Stimulated activated CD8-positive, alpha-beta memory T cell treated with anti-CD3 and anti-CD28 coated beads, Interleukin-4, amount 100 ng/mL, for 1 hour (primary cell): ENCODE measurements at places on chromosomes 5 and 9.

DNA sequence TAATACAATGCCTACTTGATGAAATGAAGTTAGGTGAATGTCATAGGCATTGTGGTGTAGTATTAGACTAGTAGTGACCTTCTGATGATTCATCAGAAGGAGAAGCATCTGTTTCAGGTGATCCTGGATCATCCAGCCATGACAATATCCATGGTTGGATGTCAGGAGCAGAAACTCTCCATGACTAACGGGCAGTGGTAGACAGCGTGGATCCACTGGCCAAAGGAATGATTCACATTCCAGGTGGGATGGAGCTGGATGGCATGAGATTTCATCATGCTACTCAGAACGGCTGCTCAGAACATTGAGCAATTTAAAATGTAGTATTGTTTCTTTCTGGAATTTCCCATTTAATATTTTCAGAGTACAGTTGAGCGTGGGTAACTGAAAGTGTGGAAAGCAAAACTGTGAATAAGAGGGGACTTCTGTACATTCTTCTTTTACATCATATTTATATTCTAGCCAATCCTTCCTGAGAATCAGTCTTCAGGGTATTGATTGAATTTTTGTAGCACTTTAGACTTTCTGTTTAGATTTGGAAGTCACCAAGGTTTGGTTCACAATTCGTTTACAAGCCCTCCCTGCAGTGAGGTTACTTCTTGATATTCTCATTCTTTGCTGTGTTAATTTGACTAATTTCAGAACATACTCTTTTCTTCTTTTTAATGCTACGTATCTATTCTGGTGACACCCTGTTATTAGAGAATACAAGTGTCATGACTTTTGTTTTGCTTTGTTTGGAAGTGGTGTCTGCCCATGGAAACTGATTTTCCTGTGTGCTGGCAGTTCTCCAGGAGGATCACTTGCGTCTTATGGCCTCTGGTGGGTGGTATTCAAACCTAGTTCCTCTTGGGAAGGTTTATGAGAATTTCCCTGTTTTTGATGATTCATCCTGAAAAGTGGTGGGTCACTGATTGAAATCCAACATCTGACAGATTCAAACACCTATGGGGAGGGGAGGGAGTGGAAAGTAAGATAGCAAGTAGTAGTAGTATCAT, 12.2 kb upstream of the CLINT1 start:
- DNase-seq = no peak

GRCh38 chr5:142837081-142837725, 67.0 kb downstream of the ARHGAP26 start:
- no peak for DNase-seq

GRCh38 chr9:69044240-69045219, 9.0 kb downstream of the FXN start:
- no peak for DNase-seq

DNA sequence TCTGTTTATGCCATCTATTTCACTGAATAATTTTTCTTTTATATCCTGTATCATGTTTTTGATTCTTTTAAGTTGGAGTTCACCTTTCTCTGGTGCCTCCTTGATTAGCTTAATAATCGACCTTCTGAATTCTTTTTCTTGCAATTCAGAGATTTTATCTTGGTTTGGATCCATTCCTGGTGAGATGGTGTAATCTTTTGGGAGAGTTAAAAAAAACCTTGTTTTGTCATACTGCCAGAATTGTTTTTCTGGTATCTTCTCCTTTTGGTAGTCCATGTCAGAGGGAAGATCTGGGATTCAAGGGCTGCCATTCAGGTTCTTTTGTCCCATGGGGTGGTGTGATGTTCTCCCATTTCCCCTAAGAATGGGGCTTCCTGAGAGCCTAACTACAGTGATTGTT, 800.8 kb upstream of the TYRP1 start:
- DNase-seq = no peak

DNA sequence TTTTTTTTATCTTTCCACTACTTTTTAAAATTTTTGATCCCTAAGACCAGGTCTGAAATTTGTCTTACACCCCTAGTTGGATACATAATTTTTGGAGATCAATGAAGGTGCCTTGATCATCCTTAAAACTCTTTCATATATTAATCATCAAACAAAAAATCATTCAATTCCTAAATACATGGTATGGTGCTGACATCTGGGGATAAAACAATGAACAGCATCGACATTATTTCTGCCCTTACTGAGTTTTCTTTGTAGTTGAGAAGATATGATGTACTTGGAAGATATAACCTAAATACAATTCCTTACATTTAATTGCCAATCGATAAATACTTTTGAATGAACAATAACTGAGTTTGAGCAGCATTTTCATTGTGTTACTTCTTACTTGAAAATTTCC, 18.3 kb downstream of the SPINK9 start:
- DNase-seq = no peak

DNA sequence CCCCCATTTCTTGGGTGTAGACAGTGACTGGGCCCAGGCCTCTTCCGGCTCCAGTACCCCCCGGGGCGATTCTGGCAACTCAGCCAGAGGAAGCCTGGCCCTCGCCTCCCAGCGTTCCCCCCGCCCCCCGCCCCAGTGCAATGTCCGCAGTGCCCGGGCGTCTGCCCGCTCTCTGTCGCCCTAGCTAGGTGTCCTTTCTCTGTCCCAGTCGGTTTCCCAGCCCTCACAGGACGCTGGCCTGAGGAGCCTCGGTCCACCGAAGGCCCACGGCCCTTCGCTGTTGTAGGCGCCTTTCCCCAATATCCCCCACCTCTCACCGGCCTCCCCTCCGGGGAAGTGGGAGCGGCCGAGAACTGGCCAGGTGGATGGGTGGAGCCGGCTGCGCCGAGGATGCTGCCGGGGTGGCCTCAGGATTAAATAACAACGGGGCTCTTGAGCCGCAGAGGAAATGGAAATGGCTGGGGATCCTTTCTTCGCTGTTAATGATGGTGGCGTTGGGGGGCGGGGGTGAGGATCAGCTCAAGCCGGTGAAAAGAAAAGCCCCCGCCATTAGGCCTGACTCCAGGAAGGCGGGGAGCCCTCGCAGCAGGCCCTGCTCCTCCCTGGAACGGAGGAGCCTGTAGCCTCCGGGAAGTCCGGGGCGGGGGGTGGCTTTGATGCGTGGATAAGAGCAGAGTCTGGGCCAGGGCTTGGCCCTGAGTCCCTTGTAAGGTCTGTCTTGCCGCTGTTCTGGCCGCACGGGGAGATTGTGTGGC, 1.1 kb upstream of the SPRY4 start:
- no peak for DNase-seq

DNA sequence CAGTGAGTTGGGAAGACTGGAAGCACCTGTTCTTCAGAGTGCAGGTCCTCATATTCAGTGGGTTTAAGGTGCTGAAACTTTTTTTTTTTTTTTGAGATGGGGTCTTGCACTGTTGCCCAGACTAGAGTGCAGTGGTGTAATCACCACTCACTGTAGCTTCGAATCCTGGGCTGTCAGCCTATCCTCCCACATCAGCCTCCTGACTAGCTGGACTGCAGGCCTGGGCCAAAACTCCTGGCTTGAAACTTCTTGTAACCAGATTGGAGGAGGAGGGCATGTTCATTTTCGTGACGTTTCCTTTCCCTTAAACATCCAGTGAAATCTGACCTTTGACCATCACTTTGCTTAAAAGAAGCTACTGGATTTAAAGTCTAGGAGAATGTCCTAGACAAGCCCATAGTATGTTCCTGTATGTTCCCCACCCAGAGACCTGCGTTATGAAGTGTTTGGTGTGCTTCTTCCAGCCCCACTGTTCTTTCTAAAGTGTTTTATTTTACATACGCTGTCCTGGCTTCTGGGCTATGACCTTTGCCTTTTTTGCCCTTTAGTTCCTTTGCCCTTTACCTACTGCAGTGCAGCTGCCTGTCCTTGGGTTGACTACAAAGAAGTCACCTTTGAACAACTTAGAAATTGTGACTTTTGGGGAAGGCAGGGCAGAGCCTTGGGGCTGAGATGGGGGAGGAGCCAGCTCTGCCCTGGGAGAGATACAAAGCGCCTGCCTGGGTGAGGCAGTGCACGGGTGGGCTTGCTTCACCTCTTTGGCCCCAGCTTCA, 18.4 kb downstream of the TENT4A start:
- DNase-seq = no peak

- no peak for DNase-seq
Measured at GRCh38 chr5:138520971-138521370, 22.1 kb downstream of the ETF1 start.

DNA sequence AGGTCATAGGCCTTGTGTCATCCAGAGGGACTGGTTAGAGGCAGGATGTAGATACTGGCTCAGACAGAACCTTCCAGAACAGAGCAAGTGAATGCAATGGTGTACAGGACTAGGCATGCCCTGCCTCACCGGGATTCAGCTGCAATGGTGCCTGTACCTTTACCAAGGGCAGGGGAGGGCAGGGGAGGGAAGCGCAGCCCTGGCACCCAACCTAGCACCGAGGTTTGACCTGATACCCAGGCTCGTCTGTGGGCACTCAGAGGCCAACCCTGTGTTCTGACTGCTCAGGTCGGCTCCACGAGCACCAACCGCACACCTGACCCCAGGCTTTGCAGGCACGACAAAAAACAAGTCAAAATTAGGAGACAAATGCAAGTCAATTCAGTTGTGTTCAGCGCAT, 47.3 kb upstream of the GFPT2 start:
- DNase-seq = no peak

- no peak for DNase-seq
Measured at GRCh38 chr5:164052536-164053093, 547.2 kb downstream of the MAT2B start.

- DNase-seq = no peak
Measured at GRCh38 chr5:141192110-141192725, at the start of gene PCDHB10. Gene PCDHB10 (plus strand): TSS chr5:141192353. CDS start chr5:141192553, 200 bp downstream.

DNA sequence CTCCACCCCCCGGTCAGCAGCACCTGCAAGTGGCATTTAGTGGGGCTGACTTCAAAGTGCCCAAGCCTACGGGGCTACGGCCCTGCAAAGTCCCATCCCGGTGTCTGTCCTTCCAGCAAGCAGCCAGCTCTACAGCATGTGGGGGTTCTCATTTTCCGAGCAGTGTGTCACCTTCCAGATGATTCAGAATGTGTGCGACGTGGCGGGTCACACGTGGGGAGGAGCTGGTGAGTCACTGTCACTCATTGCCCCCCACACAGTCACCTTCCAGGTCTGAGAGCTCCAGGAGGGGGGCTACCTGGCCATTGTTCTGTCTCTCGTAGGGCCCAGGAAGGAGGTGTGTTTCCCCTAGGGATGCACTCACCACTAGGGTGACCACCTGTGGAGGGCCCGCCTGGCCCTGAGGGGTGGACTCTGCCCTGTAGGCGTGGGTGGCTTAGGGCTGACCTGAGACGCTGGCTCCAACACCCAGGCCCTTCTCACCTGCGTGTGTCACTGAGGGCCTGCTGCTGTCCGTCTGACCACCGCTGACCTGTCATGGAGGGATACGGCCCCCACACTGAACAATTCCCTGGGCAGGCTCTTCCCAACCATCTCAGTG, 70.2 kb downstream of the SEMA4D start:
- peak; percentile 64 for DNase-seq

DNA sequence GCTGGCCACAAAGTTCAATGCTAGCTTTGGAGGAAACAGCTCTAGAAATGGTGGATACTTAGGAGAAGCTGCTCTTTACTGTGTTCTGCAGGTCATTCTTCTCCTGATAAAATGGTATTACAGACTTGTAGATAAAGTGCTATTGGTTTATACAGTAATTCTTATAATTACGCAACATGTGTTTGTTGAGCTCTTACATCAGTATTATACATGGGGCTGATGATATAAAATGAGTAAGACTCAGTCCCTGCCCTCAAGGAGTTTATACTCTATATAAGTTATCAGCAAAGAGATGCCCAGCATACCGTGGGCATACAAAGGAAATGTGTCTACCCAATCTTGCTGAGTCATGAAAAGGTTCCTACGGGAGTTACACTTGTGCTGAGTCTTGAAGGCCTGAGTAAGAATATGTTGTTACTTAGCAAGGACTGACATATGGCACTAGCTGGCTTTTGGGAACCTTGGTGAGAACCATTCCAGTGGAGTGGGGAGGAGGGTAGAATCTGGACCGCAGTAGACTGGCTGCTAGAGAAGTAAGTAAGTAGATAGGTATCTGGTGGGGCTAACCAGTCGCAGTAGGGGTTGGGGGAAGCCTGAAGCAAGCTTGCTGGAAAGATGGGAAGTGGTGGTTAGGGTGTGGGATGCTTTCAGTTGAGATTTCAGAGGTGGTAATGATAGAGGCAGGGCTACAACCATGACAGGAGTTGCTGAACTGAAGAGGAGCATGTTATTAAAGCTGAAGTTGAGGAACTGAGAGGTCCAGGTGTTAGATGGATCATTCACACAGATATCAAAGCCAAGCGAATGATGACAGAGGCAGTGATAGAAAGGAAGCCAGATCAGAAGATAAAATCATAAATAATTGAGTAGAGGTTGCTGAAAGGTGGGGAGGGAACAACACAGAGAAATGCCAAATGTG, 11.1 kb upstream of the TTC23L start:
- DNase-seq = no peak

DNA sequence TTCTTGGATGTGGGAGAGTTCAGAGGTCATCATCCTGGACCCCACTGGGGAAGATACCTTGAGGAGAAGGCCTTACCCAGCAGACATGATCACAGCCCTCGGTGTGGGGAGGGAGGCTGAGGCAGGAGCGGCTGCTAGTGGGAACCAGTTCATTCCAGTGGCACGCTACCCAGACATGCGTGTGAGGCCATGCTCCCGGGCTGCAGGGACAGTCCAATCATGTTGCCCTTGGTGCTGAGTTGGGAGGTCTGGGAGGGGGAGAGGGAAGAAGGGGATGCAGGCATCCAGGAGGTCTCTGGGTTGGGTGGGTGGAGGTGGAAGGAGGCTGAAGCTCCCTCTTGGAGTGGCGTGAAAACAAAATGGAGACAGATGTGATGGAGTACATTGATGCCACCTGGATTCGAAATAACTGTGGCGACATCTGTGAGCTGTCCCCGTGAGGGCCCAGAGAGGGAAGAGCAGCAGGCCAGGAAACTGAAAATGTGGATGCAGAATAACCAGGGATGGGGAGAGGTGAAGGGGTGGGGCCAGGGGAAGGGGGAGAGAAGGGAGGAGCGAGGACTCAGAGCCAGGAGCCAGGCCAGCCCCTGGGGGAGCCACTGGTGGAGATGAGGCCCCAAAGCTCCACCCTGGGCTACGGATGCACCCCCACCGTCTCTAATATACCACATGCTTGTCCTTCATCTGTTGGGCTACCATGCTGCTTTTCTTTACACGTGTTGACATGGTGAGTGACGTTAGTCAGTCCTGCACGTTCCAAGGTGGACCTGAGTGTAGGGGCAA, 16.2 kb downstream of the NDUFS6 start:
- no peak for DNase-seq

GRCh38 chr9:27990524-27990923, 417.2 kb upstream of the C9orf72 start:
- DNase-seq = no peak

- no peak for DNase-seq
Measured at GRCh38 chr9:69549310-69550202, 122.6 kb downstream of the APBA1 start.

DNA sequence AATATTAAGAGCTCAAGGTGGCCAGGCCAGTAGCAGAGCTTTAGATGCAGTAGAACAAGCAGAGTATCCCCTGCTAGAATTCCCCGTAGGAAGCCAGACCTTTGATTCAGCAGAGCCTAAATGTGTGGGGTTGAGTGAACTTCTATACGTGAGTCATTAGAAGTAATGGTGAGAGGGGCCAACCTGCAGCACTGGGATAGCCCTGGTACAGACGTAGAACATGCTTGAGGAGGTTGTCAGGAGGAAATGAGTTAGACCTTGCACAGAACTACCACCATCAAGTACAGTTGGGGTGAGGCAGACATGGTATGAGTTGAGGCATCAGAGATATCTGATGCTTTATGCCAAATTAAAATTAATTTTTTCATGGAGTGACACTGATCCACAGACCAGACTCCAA, 42.0 kb downstream of the PDCD1LG2 start:
- DNase-seq = no peak
